Omental fat pad (tissue), 4 donors: ENCODE measurements at places on chromosomes 3 and 15.

DNA sequence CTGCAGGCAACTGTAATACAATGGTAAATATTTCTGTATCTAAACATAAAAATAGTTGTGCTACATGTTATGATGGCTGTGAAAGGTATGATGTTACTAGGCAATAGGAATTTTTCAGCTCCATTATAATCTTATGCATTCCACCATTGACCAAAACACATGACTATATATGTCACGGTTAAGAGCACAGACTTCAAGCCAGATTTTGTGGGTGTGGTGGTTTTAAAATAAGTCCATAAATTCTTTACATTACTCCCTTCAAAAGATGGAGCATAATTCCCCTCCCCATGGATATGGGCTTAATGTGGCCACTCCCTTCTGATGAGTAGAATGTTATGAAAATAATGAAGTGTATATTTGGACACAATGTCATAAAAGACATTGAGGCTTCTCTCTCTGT lies 88.4 kb upstream of the TBC1D5 start:
- no peak for DNase-seq

DNA sequence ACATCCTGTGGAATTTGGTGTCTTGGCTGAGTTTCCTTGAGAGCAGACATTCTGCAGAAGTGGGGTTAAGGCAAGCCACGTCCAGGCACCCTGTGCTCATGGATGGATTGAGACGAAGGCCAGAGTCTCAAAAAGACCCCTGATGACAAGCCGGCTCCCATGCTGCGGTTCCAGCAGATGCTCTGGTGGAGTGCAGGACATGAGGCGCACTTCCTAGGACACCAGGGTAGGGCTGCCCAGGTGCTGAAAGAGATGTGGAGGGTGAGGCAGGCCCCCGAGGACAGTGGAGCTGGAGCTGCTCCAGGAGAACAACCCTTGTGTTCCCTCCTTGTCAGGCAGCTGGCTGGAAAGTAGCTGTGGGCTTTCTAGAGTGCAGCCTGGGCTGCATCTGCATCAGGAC lies 81.0 kb downstream of the ASB7 start:
- no peak for DNase-seq

GRCh38 chr15:79676621-79677020 lies 220.2 kb downstream of the MTHFS start:
- DNase-seq = no peak

DNA sequence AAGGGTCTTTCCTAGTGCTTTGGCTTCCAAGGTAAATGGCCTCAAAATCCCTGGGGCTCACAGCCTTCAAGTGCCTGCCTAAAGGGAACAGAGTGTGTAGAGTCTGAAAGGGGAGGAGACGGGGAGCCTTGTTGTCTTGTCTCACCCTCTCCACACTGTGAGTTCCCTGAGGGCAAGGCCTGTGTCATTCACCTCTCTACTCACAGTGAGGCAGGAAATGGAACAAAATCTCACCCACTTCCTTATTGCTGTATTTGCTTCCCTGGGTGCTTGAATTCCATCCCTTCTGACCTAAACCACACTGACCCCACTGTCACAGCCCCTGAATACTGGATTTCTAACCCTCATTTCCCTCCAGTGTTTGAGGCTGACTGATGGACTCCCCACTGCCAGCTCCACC lies 197.5 kb downstream of the EPHB1 start:
- no peak for DNase-seq

- DNase-seq = no peak
Observed at GRCh38 chr3:43231276-43232000, 54.9 kb upstream of the SNRK start.
